Activated naive CD8-positive, alpha-beta T cell treated with anti-CD3 and anti-CD28 coated beads, Interleukin-2, amount 50 U/mL, for 16 hours (primary cell): ENCODE measurements at places on chromosomes 16 and 17.

DNA sequence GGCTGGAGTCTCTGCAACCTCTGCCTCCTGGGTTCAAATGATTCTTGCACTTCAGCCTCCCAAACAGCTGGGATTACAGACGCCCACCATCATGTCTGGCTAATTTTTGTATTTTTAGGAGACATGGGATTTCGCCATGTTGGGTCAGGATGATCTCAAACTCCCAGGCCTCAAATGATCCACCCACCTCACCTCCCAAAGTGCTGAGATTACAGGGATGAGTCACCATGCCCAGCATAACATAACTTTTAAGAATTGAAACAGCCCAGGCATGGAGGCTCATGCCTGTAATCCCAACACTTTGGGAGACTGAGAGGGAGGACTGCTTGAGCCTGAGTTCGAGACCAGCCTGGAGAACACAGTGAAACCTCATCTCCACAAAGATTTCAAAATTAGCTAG lies 2.5 kb downstream of the RSL1D1 start:
- DNase-seq = no peak

DNA sequence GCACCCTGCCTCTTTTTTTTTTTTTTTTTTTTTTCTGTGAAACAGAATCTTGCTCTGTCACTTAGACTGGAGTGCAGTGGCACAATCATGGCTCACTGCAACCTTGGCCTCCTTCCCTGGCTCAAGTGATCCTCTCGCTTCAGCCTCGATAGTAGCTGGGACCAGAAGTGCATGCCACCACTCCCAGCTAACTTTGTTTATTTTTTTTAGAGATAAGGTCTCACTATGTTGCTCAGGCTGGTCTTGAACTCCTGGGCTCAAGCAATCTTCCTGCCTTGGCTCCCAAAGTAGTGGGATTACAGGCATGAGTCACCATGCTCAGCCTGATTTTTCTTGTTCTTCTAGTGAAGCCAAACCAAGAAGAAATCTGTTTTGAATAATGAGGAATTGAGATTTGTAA lies 25.0 kb downstream of the CDK12 start:
- no peak for DNase-seq

GRCh38 chr16:77989846-77990245 lies 32.5 kb upstream of the CLEC3A start:
- no peak for DNase-seq

DNA sequence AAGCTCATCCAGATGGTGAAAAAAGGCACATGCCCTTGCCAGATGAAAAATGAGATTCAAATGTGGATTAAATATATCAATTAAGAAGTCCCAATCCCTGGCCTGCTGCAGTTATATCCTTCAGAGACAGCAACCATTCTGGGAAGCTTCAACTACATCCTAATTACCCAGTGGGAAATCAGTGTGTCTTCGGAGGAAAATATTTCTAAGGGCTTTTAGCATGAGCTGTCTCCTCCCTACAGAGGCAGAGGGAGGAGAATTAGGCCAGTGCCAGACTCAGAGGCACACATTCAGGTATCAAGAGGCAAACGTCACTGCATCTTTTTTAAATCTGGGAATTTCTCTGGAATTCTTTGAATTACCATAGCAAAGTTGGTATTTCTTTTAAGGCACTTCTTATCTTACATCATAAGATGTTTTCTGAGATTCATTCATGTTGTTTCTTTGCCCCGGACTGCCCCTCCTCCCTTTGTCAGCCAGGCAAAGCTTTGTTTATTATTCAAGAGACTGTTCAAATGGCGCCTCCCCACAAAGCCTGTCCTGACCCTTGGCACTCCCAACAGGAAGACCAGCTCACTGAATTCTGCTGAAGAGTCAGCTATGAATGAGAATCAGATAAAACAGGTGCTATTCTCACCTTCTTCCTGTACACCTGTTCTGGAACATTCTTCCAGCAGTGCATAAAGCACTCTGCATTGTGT lies 38.3 kb upstream of the SMPD3 start:
- DNase-seq = no peak

DNA sequence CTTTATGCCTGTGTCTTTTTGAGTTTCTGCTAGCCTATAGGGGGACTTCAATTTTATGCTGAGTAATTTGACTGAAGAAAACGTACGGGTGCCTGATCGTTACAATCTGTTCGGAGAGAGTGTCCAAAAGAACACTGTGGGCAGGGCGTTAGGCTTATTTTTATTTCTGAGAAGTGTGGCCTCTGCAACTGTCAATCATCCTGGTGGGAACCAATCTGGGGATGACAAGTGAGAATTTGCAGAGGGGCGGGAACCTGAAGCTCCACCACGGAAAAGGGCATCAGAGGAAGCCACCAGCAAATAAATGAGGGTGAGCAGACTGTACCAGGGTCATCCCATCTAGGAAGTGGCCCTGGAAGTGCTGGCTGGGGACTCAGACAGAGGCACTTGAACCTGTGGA lies 12.0 kb upstream of the CDYL2 start:
- no peak for DNase-seq
